H1 (cell line): ENCODE measurements at places on chromosomes 2 and 18. TPM values are rescaled to one million over a fixed set of nuclear protein-coding genes. Genes with fewer than 3 reads are reported as not detected.

STPG4 gene
- total RNA-seq, result 0.27 and 0.28 TPM in 2 replicates

DNA sequence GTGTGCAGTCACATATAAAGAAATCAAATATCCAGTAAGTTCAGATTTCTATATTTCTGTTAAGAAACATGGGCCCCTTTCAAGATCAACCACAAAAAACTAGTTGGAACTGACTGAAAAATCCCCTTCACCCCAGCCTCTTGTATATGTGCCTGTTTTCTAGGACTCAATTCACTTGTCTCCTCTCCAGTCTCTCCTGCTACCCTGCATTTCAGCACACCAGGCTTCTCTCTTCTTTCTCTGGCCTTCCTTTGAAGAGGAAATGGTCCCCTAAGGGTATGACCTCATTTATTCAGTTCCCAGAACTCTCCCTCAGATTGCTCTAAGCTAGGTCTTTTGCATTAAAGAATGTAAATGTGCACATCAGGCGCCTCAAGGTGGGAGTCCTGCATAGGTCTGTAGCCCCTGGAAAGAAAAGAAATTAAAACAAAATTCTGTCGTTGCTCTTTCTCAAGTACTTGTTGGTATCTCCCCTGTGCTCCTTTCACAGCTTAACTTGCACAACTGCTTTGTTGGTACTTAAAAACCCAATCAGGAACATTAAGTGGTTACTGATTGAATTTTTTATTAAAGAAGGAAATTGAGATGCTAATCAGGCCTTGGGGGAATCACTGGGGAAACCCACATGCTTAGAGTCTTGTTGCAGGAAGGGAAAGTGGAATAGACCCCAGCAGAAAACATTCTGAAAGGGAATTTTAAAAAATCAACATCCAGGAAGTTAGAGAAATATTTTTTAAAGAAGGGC lies 278.4 kb downstream of the AGPS start:
- DNase-seq, result no peak
- H3K27me3 ChIP-seq, result peaks cover 35% of the 10 kb centered on the region
- H3K27ac ChIP-seq, result no peak overlapping the region
- no peaks in the 10 kb centered on the region for H3K4me1 ChIP-seq
- no peak overlapping the region for H3K4me3 ChIP-seq

ST8SIA5 gene
- 6.3 and 7.0 TPM in 2 replicates for total RNA-seq

- H3K27ac ChIP-seq, result no peak overlapping the region
- no peak for DNase-seq
- no peaks in the 10 kb centered on the region for H3K36me3 ChIP-seq
- peaks cover 2% of the 10 kb centered on the region for H3K4me1 ChIP-seq
- H3K27me3 ChIP-seq, result no peaks in the 10 kb centered on the region
Observed at GRCh38 chr2:16628314-16628713, 37.3 kb downstream of the CYRIA start.

KYNU gene
- 0.13 TPM in 2 replicates for total RNA-seq

DNA sequence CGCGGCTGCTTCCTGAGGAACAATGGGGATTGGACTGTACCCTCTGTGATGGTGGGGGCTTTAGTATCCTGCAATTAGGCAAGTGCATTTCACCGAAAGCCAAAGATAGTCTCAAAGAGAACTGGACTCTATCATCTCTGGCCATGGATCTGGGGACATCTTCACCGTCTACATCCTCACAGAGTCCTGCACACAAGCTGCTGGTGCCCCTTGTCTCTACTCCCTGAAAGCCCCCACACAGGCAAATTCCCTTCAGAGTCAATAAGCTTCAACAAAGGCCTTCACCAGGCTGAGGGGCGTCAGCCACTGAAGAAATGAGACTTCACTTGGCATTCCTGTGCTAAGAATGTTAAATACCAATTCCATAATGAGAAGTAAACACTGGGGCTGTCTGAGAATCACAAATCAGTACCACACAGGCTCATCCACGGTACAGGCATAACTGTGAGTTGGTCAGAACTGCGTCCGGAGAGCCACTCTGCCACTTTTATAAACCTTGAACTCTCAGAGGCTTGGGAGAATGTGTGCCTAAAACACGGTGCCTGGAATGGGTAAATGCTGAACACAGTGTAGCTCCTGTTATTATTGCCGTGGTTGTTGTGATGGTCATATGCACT lies 432.7 kb downstream of the ZNF521 start:
- H3K27ac ChIP-seq, result no peak overlapping the region
- H3K36me3 ChIP-seq, result no peaks in the 10 kb centered on the region
- H3K4me1 ChIP-seq, result peaks cover 10% of the 10 kb centered on the region

CYP27A1 gene
- total RNA-seq, result 3.9 and 5.4 TPM in 2 replicates

NPPC gene
- 2.1 and 4.7 TPM in 2 replicates for total RNA-seq

DNA sequence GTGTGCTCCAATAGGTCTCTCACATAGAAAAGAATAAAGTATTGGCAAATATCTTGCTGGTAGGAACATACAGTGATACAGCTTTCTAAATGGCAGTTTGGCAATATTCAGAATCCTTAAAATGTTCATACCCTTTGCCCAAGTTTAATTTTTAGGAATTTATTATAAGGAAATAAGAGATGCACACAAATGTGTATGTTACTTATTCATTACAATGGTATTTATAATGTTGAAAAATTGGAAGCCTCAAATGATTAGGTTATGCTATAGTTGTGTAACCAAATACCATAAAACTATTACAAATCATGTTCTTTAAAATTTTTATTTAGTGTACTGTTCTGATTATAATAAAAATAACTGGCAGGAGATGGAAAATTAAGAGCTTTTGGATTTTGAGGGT lies 196.8 kb downstream of the MCFD2 start:
- no peak for DNase-seq
- H3K4me3 ChIP-seq, result no peak overlapping the region
- H3K27me3 ChIP-seq, result no peaks in the 10 kb centered on the region
- H3K36me3 ChIP-seq, result no peaks in the 10 kb centered on the region

GRCh38 chr2:182911813-182912517 lies 45.5 kb upstream of the FRZB start:
- peaks cover 2% of the 10 kb centered on the region for H3K4me1 ChIP-seq
- no peak for DNase-seq
- H3K36me3 ChIP-seq, result peaks cover 5% of the 10 kb centered on the region; the same call in 1 of the 2 replicates

GRCh38 chr2:146994246-146994645 lies 850.6 kb upstream of the ACVR2A start:
- H3K4me3 ChIP-seq, result no peak overlapping the region
- DNase-seq, result no peak
- no peaks in the 10 kb centered on the region for H3K36me3 ChIP-seq
- no peaks in the 10 kb centered on the region for H3K4me1 ChIP-seq

DNA sequence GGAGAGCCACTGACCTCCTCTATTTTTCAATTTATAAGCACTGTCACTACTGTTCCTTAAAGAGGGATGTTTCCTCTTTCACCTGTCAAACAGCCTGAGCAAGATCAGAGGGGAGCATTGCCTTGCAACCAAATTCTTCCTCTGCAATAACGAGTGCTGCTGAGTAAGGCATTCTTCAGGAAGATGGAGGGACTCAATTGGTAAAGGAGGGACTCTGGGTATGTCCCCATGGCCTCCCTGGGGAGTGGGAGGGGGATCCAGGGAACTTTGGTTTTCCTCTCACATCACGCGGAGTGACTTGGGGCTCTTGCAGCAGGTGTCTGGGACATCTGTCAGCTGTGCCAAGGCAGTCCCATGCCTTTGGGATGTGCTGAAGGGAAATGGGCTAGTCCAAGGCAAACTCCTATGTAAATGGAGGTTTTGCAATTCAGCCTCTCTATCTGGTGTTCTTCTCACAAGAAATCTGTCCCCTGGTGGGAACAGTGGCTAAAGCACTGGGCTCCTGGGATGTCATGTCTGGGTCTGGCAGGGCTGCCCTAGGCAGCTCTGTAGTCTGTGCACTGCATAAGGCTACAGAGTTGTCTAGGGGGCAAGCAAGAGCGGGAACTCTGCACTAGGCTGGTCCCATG lies 14.4 kb upstream of the HES6 start:
- DNase-seq, result no peak
- no peak overlapping the region for H3K4me3 ChIP-seq
- no peaks in the 10 kb centered on the region for H3K4me1 ChIP-seq
- no peaks in the 10 kb centered on the region for H3K27me3 ChIP-seq
- no peaks in the 10 kb centered on the region for H3K36me3 ChIP-seq

GRCh38 chr2:105780606-105781005 lies 35.9 kb downstream of the NCK2 start:
- H3K27me3 ChIP-seq, result no peaks in the 10 kb centered on the region
- DNase-seq, result no peak
- peaks cover 5% of the 10 kb centered on the region for H3K4me1 ChIP-seq
- H3K27ac ChIP-seq, result no peak overlapping the region

GPAT2 gene
- 0.63 and 1.0 TPM in 2 replicates for total RNA-seq

- H3K27ac ChIP-seq, result no peak overlapping the region
- DNase-seq, result no peak
- H3K4me3 ChIP-seq, result no peak overlapping the region
- peaks cover 1% of the 10 kb centered on the region for H3K27me3 ChIP-seq
- H3K36me3 ChIP-seq, result peaks cover 2% of the 10 kb centered on the region
Observed at GRCh38 chr2:67075530-67076238, 321.4 kb upstream of the ETAA1 start.

DNA sequence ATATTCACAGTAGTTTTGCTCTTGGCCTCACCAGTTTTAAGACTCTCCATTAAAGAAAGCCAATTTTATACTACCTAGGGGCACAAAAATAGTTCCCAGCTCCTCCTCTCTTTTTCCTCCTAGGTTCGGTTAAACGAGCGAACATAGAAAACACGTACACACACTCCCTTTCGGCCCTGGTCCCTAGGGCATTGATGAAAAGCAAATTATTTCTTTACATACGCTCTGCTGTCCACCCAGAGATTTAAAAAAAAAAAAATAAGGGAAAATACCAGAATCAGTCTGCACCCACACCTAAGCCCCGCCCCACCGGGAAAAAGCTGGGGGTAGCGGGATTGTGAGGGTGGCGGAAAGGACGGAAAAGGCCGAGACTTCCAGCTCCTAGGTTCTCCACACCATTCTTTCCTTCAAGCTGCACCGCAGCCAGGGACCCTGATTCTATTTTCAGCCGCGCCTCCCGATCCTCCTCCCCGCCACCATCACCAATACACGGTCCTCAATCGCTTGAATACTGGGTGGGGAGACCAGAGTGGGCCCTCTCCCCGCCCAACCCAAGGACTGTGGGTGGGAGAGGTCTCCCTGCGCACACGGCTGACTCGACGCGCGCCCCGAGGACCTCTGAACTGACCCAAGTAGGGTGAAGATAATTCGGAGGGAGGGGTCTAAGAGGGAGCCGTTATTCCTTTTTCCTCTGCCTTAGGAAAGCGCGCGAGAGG lies 769 bp downstream of the ATF2 start:
- peak overlapping the region; percentile 94 for H3K27ac ChIP-seq
- no peaks in the 10 kb centered on the region for H3K4me1 ChIP-seq
- no peaks in the 10 kb centered on the region for H3K36me3 ChIP-seq
- no peak for DNase-seq
- H3K4me3 ChIP-seq, result peak overlapping the region; percentile 82
- H3K27me3 ChIP-seq, result no peaks in the 10 kb centered on the region

- no peaks in the 10 kb centered on the region for H3K36me3 ChIP-seq
- H3K27me3 ChIP-seq, result no peaks in the 10 kb centered on the region
- H3K4me1 ChIP-seq, result no peaks in the 10 kb centered on the region; the same call in 1 of the 2 replicates
- no peak for DNase-seq
- H3K4me3 ChIP-seq, result no peak overlapping the region
- H3K27ac ChIP-seq, result no peak overlapping the region
Observed at GRCh38 chr2:2588777-2589176, 257.7 kb upstream of the MYT1L start.

DNA sequence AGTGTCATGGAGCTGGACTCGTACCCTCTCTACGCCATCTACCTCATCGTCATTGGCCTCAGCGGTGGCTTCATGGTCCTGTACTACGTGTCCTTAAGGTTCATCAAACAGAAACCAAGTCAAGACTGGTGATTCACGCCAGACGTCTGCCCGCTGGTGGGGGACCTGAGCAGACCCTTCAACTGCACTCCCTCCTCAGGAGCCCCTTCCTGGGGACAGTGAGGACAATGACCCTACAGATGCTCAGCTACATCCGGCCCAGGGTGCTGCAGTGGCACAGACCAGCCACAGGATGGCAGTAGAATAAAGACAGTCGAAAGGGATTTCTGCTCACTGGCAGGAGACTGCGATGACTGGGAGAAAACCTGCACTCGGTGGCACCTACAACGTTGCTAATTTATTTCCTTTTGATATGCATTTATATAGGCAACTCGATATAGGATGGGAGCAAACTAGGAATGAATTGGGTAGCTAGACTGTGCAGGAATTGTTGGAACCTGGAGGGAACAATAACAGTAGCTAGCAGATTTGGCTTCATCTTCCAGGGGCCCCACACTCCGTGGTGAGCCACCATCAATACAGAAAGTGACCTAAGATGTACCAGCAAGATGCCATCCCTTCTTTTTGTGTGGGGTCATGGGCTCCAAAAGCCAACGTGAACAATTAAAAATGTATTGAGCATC lies 39.2 kb downstream of the ABCG8 start:
- H3K27ac ChIP-seq, result no peak overlapping the region
- 0 out of 2 replicates have a peak, but pooled peaks cover 5% of the 10 kb centered on the region for H3K4me1 ChIP-seq
- no peak overlapping the region for H3K4me3 ChIP-seq
- H3K27me3 ChIP-seq, result no peaks in the 10 kb centered on the region
- no peaks in the 10 kb centered on the region for H3K36me3 ChIP-seq
- DNase-seq, result peak; percentile 51

DNA sequence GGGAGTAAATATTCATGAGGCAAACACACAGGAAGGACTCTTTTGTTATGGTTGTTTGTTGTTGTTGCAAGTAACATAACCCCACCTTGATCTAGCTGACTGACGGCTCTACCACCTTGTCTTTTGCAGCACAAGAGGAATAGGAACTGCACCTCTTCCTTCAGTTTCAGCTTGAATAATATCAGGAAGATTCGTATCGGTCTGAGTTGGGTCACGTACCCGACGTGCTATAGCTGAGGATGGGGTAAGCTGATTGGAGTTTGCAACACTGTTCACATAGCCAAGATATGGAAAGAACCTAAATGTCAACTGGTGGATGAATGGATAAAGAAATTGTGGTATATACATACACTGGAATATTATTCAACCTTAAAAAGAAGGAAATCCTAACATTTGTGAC lies 14.5 kb upstream of the IL1RN start:
- H3K27ac ChIP-seq, result no peak overlapping the region
- no peaks in the 10 kb centered on the region for H3K27me3 ChIP-seq
- no peak overlapping the region for H3K4me3 ChIP-seq
- H3K36me3 ChIP-seq, result no peaks in the 10 kb centered on the region
- no peaks in the 10 kb centered on the region for H3K4me1 ChIP-seq

DNA sequence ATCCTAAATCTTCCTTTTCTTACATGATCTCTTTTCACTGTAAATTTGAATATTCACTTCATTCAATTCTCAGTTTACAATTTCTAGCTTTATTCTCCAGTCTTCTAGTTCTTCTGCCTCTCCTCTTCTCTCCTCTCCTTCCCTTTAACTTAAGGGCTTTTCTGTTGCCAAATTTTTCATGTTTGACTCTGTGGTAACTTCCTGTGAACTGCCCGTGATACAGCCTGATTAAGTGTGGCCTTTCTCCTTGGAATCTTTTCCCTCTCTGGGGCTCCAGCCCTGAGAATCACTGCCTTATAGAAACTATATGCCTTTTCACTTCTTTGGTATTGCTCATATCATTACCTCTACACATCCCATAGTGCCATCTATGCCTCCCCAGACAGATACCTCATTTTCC lies 1923.8 kb upstream of the CELF4 start:
- DNase-seq, result no peak
- H3K4me1 ChIP-seq, result no peaks in the 10 kb centered on the region
- no peak overlapping the region for H3K4me3 ChIP-seq
- H3K27me3 ChIP-seq, result no peaks in the 10 kb centered on the region
- H3K27ac ChIP-seq, result no peak overlapping the region

- no peaks in the 10 kb centered on the region for H3K27me3 ChIP-seq
- peaks cover 9% of the 10 kb centered on the region for H3K4me1 ChIP-seq
- H3K4me3 ChIP-seq, result no peak overlapping the region
- H3K36me3 ChIP-seq, result no peaks in the 10 kb centered on the region
- no peak for DNase-seq
Observed at GRCh38 chr2:16328521-16329190, 337.0 kb downstream of the CYRIA start.
